ENCODE measurements at places on chromosomes 5 and 9.

DNA sequence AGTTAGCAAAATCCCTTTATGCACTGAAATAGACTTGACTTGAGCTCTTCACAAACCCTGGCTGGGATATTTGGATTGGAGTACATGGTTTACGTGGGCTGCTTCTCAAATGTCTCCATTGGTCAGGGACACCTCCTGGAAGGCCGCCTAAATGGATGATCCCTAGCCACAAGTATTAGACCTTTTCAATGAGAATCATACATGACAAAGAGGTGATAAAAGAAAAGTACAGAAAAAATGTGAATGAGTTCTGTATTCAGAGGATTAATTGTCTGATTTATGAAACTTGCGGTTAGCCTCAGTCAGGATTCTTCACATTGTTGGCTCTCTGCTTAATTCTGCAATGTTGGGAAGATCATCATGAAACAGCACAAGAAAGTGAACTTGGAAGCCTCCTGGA, 752.8 kb upstream of the ADAMTS16 start:
- no peak for DNase-seq

DNA sequence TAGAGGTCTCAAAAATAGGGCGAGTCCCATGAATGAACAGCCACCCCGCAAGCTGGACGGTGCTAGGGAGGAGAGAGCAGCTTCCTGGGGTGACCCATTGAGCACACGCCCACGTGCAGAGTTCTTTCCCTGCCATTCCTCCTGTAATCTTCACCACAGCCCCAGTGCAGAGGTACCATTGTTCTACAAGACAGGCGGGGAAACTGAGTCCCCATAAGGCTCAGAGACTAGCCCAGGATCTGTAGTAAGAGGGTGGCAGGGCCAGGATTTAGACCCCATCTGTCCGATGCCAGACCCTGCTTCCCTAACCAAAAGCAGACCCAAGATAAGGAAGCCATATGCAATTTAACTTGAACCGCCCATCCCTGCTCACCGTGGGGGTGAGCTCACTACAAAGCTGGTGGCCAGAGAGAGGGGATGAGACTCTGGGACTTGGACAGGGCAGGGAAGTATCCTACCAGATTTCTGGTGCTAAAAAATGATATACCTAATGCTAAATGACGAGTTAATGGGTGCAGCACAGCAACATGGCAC, 36.7 kb upstream of the ORM1 start:
- DNase-seq = no peak

GRCh38 chr5:170448221-170448620, 55.6 kb upstream of the KCNIP1 start:
- no peak for DNase-seq

- no peak for DNase-seq
Observed at GRCh38 chr9:72128526-72128925, 20.7 kb upstream of the GDA start.

DNA sequence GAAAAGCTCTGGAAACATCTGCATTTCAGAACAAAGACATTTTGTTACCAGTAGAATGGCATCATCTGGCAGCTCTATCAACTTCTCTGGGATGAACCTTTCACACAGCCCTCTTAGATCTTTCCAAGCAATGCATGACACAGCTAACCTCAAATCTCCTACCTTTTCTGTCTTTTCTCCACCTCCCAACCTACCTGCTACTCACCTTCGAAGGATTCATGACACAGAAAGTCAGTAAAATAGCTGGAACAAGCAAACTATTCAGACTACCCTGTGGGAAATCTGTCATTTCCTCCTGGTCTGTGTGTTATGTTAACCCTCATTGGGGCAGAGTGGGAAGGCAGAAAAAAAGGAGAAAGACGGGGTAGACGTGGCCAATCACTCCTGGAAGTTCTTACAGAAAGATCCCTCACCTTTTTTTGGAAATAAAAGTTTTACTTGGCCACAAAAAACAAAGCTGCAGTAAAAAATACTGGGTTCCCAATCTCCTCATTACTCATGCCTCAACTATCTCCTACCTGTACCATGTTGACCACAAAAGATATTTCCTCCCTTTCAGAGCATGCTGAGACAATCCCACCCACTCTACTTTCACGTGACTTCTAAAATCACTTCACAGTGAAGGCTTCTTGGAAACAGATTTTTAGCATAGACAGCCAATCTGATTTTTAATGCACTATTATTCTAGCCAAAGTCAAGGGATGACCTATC, 362.1 kb upstream of the RFX3 start:
- no peak for DNase-seq

- DNase-seq = no peak
Observed at GRCh38 chr5:101904736-101905135, 391.3 kb downstream of the SLCO4C1 start.

DNA sequence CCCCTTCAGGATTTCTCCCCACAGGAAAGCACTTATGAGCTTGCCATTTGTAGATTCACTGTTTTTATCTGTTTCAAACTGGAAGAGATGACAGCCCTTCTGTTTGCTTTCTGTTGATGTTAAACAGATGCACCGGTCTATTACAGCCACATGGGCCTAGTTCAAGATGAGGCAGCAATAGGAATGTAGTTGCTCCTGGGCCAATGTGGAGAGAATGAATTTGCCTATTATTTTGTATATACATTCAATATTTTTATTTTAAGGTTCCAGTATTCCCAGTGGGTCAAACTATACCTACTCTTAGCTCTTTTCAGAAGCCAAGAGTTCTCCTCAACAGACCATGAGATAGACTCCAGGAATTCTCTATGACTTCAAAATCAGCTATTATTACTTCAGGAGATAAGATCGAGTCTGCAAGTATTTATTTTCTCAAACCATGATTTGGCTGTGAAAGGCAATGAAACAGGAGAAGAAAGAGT, 461.6 kb downstream of the RASEF start:
- DNase-seq = no peak

GRCh38 chr5:126881821-126882600, 105.1 kb downstream of the LMNB1 start:
- no peak for DNase-seq

- DNase-seq = no peak
Observed at GRCh38 chr5:96279801-96280542, 153.1 kb downstream of the PCSK1 start.

GRCh38 chr5:65161655-65162054, 320.1 kb downstream of the ADAMTS6 start:
- DNase-seq = no peak

GRCh38 chr5:121867403-121867802, 15.7 kb downstream of the FTMT start:
- no peak for DNase-seq

DNA sequence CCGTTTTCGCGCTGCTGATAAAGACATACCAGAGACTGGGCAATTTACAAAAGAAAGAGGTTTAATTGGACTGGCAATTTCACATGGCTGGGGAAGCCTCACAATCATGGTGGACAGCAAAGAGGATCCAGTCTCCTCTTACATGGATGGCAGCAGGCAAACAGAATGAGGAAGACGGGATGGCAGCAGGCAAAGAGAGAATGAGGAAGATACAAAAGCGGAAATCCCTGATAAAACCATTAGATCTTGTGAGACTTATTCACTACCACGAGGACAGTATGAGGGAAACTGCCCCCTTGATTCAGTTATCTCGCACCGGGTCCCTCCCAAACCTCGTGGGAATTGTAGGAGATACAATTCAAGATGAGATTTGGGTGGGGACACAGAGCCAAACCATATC, 95.0 kb downstream of the OSTF1 start:
- DNase-seq = no peak

DNA sequence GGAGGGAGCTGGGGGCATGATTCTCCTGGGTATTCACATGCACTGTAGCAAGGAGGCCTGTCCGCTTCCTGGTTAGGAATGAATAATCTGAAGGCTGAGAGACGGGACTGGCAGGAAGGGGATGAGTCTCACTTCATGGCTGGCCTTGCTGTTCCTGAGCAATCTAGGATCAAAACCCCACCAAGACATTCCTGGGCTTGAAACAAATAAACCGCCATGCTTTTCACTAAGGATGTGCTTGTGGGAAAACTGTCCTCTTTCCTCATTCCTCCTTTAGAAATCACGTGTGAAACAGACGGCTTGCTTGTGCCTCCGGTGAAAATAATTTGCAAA, 132.8 kb downstream of the MACROH2A1 start:
- no peak for DNase-seq

DNA sequence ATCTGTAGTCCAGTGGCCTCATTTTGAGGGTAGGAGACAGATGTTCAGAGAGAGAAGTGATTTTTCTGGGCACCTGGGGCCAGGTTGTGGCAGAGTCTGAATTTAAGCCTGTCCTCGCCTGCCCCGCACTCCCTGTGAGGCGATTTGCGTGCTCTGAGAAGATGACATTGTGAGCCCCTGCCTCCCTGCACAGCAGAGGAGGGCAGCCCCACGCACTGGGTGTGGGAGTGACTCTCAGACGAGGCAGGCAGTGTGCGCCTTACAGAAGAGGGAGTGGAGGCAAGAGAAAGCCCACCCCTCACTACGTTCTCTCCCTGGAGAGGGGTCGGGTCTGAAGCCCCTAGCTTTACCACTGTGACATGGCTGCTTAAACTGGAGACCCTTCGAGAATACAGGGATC, 35.7 kb downstream of the IRX4 start:
- no peak for DNase-seq

- DNase-seq = no peak
Observed at GRCh38 chr5:146890066-146890465, 11.5 kb upstream of the PPP2R2B start.

GRCh38 chr9:93270976-93271375, 87.0 kb downstream of the WNK2 start:
- DNase-seq = no peak

- no peak for DNase-seq
Observed at GRCh38 chr5:176646049-176646706, 1.1 kb upstream of the TSPAN17 start.

- DNase-seq = no peak
Observed at GRCh38 chr9:2427120-2427891, 194.3 kb upstream of the VLDLR start.

DNA sequence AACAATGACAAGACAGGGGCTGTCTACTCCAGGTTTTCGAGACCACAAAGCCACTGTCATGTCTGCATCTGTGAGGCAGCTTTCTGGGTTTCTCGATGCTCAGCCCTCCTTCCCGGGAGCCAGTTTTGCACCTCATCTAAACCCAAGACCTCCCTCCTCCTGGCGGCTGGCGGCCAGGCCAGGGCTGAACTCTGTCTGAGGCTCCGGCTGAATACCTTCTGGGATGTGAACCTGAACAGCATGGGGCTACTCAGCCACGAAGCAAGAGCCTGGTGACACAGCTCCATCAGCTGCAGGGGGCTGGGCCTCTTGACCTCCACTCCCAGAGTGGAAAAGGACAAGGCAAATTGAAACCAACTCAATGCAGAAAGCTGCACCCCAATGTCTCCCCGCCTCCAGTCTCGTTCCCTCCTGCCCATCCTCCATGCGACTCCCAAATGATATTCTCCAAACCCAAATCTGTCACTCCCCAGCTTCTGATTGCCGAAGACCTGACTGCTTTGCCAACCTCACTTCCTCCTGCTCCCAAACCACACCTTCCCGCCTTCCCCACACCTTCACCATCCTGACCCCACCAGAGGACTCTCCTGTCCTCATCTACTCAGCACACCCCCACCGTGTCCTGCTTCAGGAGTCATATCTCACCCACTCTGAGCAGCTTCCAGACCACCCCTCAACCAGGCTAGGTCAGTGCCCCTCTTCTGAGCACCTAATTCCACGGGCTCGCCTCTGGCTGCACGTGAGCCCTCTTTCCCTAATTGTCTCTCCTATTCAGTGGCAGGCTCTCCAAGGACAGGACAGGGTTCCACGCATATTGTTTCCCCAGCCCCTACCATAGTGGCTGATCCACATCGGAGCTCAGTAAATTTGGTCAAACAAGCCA, 4.5 kb downstream of the ANKS6 start:
- no peak for DNase-seq

DNA sequence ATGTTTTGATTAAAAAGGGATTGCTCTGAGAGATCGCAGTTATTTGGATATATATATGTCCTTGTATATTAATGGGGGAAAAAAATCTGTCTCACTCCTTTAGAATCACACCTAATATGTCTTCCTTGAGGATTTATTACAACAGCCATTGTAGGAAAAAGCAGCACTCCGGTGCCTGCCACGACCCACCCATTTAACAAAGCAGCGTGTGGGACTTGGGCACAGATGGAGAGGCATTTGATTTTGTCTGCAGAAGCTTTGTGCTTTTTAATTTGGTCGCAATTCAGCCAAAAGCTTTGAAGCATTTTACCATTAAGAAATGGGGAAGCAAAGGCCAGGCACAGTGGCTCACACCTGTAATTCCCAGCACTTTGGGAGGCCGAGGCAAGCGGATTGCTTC, 159.2 kb downstream of the SMARCA2 start:
- no peak for DNase-seq

DNA sequence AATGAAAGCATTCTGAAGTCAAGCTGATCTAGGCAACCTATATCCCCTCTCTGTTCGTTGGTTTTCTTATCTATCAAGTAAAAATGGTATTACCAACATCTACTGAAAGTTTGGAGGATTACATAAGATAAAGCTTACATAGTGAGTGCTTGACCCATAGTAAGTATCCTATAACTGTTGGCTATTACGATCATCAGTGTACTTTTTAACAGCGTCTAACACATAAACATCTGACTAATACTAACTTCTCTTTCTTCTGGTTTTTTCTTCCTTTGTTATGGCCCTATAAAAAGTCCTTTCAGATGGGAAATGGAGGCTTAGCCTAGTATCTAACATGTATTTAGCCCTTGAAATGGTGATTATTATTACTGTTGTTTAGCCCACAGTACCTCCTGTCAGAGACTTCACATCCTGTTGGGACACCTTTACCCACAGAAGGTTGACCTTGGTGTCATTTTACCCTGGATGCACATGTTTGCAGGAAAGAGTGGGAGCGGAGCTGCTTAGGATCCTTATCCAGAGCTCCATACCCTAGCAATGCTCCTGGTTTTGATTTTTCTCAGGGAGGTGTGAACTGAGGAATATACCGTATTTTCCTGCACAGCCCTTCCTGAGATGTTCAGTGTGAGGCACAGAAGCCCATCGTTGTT, 6.0 kb downstream of the INSYN2B start:
- DNase-seq = no peak

DNA sequence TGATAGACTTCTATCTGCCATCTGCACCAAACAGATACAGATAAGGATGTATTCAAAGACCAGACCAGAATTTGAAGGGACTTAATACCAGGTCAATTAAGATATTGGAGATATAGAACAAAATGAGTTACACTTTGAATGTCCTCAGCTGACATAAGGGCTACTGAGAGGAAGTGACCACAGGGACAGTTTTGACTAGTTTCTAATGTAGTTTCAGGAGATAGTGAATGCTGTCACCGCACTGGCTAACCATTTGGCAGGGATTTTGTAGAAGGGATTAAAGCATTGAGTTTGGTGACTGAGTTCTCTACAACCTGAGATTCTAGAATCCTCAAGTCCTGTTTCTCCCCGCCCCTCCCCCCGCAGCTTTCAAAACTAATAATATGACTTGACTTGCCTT, 22.7 kb downstream of the CCNH start:
- DNase-seq = no peak

GRCh38 chr9:93260263-93261066, 76.5 kb downstream of the WNK2 start:
- DNase-seq = no peak

- no peak for DNase-seq
Observed at GRCh38 chr5:148808864-148809642, 17.4 kb upstream of the ADRB2 start.

- DNase-seq = no peak
Observed at GRCh38 chr5:99070822-99071221, 142.0 kb upstream of the CHD1 start.
